Mucosa of gallbladder (tissue), 1 donor: ENCODE measurements at places on chromosomes 2 and 18.

- no peak for DNase-seq
Observed at GRCh38 chr2:6264198-6264597, 572.0 kb downstream of the SOX11 start.

DNA sequence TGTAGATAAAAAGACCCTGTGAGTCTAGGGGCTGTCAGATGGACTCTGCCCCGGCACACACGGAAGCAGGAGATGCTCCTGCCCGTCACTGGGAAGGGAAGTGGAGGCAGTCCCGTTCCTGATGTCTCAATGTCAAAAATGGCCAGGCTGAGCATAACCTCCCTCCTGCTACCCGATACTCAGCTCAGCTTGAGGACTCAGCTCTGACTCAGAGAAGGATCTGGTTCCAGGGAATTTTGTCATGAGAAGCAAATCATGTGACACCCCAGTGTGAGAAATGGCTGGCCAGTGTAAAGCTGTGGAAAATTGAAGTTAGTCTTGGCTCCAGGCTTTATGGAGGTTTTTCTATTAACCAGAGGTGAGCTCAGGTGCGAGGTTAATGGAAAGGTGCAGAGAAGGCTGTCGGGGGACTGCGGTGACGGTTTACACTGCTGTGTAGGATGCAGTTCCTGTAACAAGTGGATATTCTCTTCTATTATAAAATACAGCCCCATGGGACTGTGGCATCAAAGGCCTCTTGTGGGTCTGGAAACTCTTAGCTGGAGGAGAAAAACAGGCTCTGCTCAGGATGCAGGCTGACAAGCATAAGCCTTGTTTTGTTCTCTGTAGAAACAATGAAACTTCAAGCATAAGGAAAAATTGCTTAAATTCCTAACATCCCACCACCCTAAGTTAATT is 24.7 kb upstream of the AGAP1 start:
- peak; percentile 62 for DNase-seq

DNA sequence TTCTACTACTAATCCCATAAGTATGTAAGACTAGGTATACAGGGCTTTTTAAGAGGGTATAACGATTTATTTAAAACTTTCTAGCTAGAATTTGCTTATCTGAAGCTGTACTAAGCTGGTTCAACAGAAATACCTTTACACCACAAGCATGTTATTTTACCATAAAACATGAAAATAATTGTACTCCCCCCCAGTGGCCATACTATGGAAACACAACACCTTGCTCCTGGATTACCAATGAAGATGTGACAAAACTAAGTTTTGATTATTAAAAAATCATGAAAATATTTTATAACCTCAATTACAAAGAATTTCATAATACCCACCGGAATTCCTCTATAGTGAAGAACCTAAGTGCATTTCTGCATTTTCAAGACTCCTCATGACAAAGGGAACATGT is 27.3 kb downstream of the LPIN2 start:
- DNase-seq: no peak

GRCh38 chr2:134260713-134261112 is 6.8 kb downstream of the MGAT5 start:
- DNase-seq: peak; percentile 30

DNA sequence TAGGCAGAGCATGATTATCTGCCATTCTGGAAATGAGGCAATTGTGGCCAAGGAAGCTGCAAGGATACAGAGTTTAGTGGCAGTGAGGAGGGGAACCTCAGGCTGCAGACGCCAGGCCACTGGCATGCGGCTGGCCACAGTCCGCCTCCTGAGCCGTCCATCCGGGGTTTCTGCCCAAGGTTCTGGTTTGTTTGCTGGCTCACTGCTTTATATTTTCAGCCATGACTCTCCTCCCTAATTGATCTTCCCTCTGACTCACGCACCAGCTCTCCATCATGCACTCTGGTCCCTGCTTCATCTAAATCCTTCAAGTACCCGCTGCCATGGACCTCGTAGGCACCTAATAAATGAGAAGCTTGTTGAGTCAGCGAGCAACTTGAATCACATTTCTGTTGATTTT is 107.8 kb upstream of the REV1 start:
- no peak for DNase-seq

- no peak for DNase-seq
Observed at GRCh38 chr2:41940745-41941063, 107.1 kb upstream of the PKDCC start.

DNA sequence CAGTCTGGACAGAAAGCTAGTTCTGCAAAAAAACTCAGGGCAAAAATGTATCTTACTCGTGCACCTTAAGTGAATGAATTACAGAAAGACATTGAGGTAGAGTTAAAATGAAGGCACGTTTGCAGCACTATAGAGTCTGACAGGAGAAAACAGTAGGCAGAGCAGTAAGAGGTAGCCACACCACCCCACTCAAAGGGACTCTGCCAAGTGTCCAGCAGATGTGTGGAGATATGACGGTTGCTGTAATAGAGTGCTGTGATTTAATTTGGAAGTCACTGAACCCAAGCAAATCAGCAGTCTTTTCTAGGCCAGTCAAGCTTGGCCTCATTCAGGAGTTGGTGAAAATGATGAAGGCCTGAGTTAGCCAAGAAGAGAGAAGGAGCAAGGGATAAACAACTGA is 464.4 kb downstream of the PTPRM start:
- DNase-seq: no peak

GRCh38 chr2:214575030-214575429 is 164.2 kb downstream of the VWC2L start:
- no peak for DNase-seq

- no peak for DNase-seq
Observed at GRCh38 chr2:70772486-70773155, 4.6 kb upstream of the ADD2 start.

DNA sequence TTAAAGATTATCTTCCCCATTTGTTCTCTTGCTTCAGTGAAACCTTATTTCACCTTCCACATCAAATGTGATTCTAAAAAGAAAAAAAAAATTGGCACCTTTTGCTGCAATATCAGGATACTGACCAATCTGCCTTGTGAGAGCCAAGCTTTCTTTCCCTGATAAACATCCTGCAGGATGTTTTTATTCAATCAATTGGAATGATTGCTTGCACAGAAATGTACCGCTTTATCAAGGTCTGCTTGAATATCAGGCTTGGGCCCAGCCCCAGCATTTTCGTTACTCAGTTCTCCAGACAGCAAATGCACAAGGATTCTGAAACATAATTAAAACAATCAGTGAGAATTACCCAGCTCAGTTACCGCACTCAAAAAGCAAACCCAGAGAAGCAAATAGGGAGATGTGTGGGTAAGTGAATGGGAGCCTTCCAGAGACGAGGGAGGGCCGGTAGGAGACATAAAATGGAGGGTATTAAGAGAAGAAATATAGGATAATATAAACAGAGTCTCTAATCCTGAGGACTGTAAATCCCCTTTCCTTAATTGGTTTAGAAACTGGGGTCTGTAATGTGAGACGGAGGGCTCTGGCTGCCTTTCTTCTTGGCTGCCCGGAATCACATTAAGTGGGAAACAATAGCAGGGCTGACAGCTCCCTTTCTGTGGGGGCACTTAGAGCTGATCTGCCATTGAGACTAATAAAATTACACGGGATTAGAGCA is 291.8 kb downstream of the ICOS start:
- DNase-seq: no peak

DNA sequence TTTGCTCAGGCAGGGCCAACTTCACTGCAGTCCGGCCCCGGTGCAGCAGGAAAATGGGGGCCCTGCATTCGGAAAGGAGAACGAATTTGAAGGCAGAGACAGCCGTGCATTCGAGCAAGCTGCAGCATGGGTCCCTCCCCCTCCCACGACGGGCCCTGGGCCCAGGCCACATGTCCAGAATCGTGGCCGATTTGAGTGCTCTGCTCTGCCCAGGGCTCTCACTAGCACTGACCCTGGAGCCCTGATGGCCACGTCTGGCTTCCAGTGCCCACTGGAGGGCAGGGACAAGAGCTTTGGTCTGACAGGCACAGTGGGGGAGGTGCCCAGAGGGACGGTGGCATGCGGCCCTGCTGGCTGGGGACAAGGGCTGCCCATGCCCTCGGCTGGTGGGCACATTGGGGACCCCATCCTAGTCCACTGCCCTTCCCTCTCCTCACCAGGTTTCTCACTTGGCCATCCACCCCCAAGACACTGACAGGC is 14.4 kb upstream of the KLHL30 start:
- DNase-seq: no peak

DNA sequence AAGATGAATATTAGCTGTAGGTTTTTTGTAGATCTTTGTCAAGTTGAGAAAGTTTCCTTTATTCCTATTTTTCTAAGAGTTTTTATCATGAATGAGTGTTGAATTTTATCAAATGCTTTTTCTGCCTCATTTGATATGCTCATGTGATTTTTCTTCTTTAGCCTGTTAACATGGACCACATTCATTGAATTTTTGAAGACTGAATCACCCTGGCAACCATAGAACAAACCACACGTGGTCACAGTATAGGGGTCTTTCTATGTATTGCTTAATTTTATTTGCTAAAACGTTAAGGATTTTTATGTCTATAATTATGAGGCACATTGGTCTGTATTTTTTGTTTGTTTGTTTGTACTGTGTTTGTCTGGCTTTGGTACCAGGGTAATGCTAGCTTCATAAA is 201.7 kb upstream of the CWC22 start:
- DNase-seq: no peak

GRCh38 chr2:157984866-157985265 is 108.7 kb upstream of the ACVR1 start:
- no peak for DNase-seq

DNA sequence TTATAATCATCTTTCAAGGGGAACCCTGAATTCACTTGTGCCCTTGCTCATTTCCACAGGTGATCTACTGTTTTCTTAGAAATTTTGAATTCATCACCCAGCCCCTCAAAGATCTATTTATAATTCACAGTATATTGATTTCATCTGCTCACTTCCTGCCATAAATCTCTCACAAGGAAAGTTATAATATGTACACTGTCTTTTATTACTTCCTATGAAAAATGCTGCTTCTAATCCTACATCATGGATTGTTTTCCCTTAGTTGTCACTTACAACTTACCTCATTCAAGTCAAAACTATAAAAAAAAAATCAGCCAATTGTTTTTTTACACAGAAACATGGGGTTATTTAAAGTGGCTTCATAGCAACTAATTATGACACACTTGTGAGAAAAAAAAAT is 1443.0 kb downstream of the LRP1B start:
- DNase-seq: no peak

DNA sequence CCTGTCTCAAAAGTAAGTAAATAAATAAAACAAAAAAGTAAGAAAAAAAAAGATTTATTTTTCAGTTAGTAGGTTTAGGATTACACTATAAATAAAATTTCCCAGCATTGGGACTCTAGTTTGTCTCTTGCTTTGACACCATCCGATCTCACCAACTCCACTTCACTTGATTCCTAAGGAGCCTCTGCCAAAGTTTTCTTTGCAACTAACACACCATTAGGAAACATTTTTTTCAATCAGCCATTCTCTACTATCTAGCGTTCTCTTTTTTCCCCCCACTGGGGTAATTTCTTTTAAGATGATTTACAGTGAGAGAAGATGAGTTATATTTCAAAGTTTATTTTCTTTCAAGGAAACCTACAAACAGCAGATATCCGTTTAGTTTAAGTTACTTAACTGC is 10.6 kb upstream of the NEMP2 start:
- DNase-seq: no peak

DNA sequence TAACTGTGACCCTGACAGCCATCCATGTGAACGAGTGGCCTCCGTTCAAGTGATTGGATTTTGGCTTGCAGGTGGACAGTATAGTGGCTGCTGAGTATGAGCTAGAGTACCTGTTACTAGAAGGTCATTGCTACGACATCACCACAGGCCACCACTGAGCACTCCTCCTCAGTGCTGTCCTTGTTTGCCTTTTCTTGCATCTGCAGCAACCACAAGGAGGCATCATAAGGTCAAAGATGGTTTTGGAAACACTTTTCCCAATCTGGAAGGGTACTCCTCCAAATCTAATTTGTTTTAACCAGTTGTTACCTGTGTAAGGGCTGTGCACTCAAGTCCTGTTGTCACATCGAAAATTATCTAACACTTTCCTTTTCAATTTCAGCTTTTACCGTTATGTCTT is 81.2 kb downstream of the UGGT1 start:
- DNase-seq: no peak

DNA sequence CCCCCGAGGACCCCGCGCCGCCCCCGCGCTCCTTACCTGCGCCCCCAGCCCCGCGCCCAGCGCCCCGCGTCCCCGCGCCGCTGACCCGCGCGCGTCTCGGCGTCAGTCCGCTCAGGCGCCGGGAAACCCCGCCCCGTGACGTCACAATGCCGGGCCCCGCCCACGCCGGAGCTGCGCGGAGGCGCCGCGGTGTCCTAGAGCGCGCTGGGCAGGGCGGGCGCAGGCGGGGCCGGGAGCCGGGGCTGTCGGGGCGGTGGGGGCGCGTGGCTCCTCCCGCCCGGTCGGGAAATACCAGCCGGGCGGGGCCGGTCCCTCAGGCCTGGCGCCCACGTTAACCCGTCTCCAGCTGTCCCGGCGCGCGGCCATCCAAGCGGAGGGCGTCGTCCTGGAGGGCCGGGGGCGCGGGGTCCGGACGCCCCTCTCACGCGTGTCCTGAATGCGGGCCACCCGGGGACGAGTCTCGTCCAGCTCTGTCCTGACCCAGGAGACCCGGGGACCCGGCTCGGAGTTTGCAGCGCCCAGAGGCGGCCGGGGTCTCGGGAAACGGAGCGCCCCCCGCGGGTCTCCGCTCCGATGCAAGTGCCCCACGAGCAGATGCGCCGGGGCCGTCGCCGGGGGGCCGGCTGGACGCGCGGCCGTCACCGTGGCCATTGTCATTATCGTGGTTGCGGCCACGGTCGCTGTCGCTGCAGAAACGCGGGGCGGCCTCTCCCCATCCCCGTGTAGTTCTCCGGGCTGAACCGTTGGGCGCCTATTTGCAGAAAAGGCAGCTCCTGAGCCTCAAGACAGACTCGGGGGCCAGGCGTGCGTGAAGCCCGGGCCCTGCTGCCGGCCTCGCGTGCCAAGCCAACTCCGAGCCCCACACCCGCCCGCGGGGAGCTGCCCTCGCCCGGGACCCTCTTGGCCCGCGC is at the start of gene SLC66A2:
Gene SLC66A2 (minus strand): TSS at position 109 of the 911 bp plus-strand sequence. CDS start 727 bp downstream, outside the sequence.
- DNase-seq: peak; percentile 92

DNA sequence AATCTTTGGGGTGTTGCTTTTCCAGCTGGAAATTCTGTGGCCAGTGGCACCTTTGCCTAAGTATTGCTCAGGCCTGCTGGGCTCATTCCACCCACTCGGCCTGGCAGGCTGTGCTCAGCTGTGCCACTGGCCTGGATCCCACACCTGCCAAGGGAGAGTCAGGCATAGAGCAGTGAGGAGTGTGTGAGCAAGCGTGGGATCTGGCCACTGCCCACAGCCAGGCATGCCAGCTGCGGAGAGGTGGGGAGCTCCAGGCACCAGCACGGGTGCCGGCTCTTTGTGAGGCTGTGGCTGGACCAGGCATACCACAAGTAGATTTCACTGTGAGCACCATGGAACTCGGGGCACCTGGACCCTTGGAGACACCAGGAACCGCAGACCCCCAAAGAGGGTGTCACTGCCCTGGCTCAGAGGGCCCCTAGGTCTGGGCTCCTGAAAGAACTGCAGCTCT is 118.1 kb upstream of the MAP2 start:
- DNase-seq: no peak
